EH (cell line): ENCODE measurements at places on chromosomes 5 and 9.

DNA sequence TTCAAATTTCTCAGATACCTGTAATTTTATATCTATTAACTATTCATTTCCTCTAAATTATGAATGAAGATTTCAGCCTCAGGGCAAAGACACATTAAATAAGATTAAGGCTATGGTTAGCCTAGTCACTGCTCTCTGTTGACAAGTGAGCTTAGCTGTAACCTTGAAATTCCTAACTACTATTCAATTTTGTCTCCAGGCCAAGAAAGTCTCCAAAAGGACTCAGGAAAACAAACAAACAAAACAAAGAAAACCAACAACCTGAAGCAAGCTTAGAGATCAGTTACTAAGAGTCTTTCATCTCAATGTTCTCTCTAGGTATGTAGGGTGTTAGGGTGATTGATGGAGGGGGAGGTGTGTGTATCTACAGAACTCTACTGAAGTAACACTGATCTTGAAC, 9.6 kb upstream of the CTNNAL1 start:
- DNase-seq, result no peak

DNA sequence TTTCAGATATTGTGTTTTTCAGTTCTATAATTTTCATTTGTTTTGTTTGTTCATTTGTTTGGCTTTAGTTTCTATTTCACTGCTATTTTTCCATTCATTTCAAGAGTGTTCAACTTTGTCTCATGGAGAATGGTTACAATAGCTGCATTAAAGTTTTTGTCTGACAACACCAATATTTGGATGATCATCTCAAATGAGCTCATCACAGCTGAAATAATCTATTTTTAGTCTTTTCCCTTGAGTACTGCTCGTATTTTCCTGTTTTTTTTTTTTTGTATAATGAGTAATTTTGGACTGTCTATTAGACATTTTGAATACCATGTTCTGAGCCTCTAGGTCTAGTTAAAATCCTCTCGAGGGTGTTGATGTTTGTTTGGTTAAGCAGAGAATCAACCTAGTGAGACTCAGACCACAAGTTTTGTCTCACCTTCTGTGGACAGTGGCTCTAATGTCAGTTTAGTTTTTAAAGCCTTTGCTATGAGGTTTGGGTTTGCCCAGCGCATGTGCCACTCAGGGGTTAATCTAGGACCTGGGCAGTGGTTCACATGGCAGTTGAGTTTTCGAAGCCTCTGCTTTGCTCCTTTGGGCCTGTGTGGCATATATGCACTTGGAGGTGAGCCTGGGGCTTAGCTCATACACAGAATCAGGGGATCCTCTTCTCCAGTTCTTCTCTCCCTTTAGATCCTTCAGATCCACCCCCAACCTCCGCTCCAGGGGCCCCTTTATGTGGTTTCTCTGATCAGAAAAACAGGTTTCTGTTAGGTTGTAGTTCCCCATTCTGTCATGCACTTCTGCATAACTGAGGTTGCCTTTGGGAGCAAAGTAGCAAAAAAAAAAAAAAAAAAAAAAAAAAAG, 79.8 kb downstream of the ARSB start:
- DNase-seq, result peak; percentile 48

DNA sequence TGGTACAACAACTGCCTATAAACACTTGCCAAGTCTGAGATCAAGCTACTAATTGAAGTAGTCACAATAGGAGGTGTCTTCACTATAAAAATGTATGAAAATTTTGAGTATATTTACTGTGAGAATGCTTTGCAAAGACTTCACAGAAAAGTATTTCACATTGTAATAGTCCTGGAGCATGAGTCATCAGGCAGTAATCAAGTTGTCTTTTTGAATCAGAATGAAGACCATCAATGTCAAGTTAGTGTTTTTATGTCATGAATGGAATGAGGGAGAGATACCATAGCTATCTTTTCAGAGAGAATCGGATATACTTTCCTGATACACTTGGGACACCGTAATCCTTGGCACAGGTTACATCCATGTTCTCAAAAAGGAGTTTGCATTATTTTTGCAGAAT, 466.9 kb upstream of the ARRDC3 start:
- DNase-seq, result peak; percentile 18

GRCh38 chr9:112867275-112867991, 23.2 kb downstream of the SLC46A2 start:
- peak; percentile 96 for DNase-seq

GRCh38 chr9:111023128-111023527, 15.1 kb downstream of the LPAR1 start:
- no peak for DNase-seq

DNA sequence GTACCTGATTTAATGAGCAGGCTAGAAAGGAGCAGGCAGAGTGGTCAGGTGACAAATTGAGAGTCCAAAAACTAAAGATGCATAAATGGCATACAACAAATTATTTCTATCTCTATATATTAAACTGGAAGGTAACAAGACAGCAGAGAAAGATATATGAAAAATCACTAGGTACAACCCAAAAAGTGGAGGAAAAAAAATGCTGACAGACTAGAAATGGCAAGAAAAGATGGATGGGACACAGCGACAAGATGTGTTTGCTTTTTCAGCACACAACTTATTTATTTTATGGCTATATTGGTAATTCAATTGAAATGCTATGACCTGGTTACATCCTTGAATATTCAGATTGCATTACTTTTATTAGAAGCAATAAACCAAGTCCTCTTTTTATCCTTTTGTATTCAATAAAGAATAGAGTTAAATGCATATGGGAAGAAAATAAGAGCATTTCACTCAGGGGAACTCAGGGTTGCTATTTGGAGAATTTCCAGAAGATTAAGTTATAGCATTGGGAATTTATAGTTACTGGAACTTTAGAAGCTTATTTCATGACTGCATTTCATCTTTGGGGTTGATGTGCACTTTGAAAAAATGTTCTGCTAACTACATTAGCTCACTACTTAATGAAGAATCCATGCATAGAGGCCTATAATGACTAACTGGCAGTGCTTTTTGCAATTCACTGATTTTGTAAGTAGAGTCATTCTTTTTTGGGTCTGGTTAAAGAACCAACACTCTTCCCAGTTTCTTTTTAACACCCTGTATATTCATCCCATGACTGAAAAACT, 566.6 kb upstream of the TUSC1 start:
- DNase-seq, result peak; percentile 46

DNA sequence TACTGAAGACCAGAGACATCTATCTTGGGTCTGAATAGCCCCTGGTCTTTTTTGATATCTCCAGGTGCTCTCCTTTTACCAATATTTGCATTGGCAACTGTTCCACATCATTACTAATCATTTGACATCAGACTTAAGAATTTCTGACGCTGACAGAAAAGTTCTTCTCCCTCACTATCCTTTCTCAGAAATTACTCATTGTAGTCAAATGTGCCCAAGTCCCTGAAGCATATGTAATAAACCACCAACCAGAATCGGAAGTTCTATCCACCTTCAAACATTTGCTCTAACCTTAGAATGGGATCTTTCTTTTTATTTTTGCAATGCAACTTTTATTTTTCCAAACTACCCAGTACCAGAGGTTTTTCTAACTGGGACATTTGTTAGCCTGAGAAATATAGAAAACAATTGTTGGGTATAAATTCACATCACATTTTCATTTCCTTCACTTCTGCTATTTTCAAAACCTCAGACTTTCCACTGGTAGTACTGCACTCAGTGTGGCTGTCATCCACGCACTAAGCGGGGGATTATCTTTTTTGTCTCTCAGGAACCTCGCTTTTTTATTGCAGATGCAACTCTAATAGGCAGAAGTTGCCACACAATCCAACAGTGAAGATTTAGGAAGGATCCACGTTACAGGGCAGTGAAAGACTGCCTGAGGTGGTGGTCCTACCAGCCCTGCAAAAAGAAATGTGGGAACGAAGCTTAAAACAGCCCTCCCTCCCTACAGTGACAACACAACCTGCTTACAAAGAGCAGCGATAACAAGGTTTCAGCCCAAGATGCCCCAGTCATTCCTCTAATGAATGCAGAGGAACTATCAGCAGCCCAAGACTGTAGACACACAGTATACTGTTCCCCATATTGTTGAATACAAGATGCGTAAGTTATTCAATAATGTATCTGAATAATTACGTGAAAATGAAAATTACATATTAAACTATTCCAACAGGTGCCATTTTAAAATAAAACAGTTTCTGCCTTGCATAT, 201.2 kb downstream of the EBF1 start:
- no peak for DNase-seq

DNA sequence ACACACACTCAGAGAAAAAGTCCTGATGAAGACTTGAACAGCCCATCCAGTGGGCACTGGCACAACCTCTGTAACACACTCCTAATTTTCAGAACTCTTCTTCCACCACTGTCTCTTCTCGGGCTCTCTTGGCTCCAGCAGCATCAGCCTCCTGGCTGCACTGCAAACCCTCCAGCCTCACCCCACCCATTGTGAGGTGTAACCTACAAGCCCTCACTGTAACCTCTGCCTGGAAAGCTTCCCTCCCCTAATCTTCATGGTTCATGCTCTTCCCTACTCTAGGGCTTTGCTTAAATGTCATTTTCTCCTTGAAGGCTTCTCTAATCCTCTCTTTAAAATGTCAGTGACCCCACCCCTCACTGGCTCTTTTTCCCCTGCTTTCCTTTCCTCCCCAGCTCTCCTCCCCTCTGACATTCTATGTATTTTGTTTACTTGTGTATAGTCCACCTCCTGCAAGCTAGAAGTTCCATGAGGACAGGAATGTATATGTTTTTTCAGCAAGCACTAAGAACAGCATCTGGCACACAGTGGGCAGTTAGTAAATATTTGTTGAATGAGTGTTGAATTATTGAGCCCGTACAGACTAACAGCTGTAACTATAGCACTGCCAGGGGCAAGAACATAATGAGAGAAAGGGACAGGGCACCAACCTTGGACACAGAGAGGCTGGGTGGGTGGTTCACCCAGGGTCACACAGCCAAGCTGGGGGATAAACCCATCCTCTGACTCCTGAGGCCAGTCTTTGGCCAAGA, 76.4 kb downstream of the ESM1 start:
- peak; percentile 57 for DNase-seq

- DNase-seq, result peak; percentile 96
These were observed 170.4 kb downstream of the ARRDC3 start for GRCh38 chr5:91212714-91213092.

DNA sequence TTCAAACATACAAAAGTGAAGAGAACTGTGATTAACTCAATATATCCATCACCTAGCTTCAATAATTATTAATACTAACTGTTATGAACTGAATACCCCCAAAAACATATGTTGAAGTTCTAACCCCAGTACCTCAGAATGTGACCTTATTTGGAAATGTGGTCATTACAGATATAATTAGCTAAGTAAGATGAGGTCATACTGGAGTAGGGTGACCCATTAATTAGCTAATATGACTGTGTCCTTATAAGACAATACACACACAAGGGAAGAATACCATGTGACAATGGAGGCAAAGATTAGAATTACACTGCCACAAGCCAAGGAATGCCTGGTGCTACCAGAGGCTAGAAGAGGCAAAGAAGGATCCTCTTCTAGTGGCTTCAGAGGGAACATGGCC, 7.8 kb downstream of the RRAGA start:
- peak; percentile 1 for DNase-seq

- peak; percentile 28 for DNase-seq
These were observed 182.2 kb downstream of the PDE4D start for GRCh38 chr5:59711310-59711709.
